AG10803 (cell line): ENCODE measurements at places on chromosomes 12 and 14.

GRCh38 chr12:25434515-25434914, 118.6 kb downstream of the LMNTD1 start:
- no peak for DNase-seq

DNA sequence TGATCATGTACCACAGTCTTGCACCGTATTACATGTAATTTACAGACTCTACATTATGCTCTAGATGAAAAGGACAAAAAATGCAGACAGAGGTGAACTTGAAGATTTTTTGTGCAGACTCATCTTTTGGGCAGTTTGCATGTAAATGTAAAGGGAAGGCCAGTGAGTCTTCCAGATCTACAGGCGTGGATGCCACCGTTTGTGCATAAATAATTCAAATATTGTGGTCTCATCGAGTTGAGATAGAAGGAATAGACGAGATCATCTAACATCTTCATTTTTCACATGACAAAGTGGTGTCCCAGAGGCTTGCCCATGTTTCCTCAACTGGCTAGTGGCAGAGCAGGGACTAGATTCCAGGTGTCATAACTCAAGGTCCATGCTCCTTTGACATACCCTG, 125.2 kb downstream of the ALX1 start:
- DNase-seq, result no peak

DNA sequence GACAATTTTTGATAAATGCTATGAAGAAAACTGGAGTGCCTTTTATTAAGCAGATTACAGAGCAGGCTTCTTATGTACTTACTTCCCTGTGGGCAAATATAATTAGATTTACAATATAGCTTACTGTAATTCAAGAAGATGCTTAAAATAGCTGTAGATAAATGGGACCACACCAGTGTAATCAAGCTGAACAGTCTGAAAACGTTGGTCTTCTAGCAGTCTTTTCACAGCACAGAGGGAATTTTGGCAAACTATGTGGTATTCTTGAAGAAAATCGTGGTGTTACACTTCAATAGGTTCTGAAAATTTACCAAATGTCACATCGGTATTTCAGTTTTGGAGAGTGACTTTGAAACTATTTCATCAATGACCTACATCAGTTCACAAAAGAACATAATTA, 47.7 kb downstream of the SLC16A7 start:
- DNase-seq, result no peak

DNA sequence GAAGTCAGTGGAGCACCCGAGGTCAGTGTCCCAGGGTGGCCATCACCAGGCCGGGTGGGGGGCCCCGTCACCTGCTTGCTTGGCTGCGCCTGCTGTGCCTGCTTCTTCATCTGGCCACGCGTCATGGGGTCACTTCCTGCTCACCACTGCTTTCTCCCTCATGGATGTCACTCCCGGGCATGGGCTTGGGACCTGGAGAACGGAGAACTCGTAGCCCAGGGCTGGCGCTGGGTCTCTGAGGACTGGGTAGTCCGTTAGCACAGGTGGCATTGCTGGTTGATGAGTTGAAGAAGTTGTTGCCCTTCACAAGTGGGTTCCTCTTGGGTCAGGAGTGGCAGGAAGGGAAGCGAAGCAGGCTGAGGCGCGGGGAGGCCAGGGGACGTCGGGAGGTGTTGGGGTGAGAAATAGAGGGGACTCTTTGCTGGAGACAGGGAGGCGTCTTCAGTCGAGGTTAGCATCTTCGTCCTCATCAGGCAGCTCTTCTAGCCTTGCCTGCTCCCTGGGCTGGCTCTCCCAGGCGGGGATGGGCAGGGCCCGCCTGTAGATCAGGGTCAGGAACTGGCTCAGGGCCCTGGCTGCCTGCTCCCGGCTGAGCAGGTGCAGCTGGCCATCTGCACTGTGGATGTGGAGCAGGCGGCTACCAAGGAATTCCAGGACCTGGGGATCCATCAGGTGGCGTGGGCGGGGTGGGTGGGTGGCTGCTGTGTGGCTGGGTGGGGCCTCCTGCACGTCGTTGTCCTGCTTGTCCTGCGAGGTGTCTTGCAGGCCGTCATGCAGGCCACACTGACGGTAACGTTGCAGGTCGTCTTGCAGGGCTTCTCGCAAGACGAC, 23.0 kb downstream of the RTL1 start:
- no peak for DNase-seq

DNA sequence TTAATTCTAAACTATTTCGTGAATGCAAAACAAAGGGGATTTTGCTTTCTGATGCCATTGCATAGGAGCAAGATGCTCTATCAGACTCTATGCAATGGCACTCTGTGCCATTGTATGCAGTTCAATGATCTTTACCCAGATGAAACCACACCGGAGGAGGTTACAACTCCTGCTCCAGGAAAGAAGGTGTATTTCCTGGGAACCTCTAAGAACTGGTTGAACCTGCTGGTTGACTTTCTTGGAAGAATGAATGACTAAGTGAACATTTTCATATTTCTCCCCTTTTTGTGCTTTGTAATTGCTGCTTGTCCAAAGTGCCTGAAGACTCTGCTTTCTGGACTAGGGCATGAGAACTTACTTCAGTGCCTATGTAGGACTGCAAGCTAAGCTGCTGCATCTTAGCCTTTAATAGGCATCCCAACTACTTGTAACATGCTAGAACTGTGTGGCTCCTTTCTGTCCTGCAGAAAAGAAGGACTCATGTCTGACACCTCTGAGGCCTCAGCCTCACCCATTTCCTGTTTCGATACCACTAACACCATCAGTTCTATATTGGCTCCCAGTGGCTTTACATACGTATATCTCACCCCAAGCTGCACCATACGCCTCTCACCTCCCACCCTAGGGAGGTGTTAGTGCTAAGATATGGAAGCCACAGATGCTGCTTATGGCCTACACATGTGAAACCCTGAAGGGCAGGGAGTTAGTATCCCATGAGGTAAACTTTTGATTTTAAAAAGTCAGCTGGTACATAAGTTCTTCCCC, 193.5 kb upstream of the CNOT2 start:
- DNase-seq, result no peak

GRCh38 chr12:114393569-114393968, 12.4 kb downstream of the TBX5 start:
- no peak for DNase-seq

GRCh38 chr12:98743362-98743953, 98.4 kb downstream of the APAF1 start:
- DNase-seq, result no peak

- no peak for DNase-seq
Observed at GRCh38 chr14:94571395-94571794, 9.8 kb upstream of the SERPINA5 start.

DNA sequence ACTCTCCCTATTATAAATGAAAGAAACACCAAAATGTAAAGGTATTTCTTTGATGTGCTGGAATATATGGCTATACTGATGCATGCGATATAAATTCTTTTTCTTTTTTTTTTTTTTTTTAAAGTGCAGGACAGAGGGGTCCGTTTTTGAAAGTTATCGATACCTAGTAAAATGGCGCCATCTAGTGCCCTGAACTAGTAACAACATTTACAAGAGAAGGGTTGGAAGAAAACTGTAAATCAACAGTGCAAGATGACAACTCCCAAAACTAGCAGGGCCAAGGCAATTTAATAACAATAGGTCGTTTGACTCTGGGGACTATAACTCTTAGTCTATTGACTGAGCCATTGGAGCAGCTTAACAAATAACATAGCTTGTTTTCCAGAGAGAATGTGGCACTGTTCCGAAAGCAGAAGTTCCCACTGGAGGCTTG, 137.7 kb downstream of the SPTSSA start:
- peak; percentile 28 for DNase-seq

DNA sequence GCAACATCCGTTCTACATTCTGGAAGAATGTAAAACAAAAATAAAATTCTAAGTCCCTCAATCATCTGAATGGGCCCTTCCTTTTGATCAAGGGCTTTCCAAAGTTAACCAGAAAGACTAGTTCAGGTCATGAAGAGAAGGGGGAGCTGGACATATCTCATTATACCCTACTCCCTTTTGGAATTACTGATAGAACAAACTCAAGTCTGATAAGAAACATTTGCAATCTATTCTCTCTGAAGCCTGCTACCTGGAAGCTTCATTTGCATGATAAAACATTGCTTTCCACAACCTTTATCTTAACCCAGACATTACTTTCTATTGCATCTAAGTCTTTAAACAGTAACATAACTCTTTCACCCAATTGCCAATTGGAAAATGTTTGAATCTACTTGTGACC, 8.3 kb upstream of the ACSM4 start:
- DNase-seq, result no peak

DNA sequence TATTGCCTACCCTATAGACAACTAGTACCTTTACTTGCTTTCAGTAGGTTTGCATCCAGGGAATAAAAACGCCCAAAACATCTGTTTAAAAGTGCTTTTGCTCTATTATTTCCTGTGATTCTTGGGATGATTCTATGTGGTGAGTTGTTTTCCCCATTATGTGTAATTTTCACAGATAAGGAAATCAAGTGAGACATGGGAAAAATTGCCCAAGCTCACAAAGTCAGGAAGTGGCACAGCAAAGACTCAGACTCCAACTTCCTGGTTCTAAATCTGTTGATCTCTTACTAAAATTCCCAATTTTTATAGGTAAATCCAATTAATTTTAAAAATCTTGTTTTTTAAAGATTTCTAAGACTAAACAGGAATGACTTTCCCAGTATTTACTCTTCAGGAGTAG, 39.0 kb downstream of the NID2 start:
- DNase-seq, result peak; percentile 11

- DNase-seq, result no peak
Observed at GRCh38 chr14:21997300-21997699, 323.7 kb upstream of the OR4E1 start.

DNA sequence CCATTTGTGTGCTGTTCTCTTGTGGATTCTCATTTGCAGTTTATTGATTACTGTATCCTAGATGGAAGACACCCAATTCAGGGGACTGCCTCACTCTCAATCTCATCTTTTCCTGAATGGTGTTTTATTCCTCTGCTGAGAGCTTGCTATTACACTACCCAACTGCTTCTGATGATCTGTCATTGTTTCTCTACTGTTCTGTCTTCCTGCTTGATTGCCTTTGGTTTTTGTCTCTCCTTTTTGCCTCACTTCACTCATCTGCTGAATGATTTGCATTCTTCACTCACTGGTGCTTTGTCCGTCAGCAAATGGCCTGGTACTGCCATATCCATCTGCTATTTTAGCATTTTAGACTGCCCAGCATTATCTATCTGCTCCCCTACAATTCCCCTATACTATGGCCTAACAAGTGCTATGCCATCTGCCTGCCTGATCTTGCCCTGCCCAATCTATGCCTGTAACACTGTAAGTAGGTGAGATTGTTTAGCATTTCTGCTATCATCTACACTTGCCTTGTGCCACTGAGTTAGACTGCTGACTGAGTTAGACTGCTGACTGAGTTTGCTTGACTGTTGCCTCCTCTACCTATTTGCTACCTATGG, 335.1 kb downstream of the GPHN start:
- DNase-seq, result no peak

DNA sequence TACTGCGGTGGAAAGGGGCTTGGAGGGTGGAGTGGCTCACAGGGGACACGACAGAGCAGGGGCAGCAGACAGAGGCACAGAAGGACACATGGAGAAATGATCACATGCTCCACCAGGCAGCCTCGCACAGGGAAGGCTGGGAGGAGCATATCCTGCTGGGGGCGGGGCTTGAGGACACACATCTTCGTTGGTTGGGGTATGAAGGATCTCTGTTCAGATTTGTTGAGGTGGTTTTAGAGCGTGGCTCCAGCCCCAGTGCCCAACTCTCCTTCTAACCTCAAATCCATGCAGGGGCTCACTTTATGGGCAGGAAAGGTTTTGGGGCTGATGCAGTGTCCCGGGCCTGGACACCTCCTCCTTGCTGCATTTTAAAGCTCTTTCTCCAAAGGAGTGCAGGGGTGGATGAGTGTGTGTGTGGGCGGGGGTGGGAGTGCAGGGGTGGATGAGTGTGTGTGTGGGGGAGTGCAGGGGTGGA, 733 bp upstream of the P3H3 start:
- peak; percentile 71 for DNase-seq

- DNase-seq, result no peak
Observed at GRCh38 chr14:100146531-100147091, 12.8 kb downstream of the DEGS2 start.

DNA sequence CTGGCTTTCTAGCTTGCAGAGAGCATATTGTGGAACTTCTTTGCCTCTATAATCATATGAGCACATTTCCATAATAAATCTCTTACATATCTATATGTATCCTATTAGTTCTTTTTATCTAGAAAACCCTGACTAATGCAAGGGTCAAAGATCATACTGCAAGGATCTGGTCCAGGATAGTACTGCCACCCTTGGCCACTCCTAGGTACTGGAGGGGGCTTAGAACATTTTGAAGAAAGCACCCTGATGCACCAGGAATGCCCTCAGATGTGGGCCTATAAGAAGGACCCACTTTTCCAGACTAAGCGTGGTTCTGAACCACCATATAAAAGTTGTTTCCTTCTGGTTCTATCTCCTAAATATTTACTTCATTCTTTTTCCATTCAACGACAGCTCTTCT, 14.6 kb downstream of the ATXN7L3B start:
- DNase-seq, result no peak

DNA sequence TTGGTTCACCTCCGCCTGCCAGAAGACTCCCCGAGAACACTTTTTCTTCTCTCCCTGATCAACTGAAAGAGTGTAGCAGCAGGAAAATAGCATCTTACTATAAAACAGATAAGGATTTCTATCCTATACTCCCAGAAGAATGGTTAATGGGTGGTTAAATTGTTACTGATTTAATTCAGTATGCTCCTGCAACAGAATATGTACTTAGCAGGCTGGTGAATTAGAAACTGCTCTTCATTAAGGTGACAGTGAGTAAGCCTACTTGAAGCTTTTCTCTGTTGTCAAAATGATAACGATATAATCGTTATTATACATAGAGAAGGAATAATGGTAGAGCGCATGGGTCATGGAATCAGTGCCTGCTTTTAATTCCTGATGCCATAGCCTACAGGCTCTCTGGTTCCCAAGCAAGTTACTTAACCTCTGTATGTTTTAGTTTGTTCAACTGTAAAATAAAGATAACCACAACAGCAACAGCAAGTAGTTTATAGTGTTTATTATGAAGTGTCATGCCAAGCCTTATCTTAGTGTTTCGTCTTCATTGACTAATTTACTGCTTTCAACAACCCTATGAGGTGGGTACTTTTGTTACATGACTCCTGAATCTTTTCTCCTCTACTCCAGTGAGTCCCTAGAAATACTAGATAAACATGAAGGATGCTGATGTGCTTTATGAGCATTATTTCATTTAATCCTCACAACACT, 392.6 kb downstream of the CCDC91 start:
- no peak for DNase-seq

GRCh38 chr12:44000309-44000952, 164.6 kb downstream of the TMEM117 start:
- peak; percentile 55 for DNase-seq

GRCh38 chr14:51818748-51819380, 41.5 kb upstream of the GNG2 start:
- DNase-seq, result no peak
